Keratinocyte (primary cell): ENCODE measurements at places on chromosomes 13 and 19.

DNA sequence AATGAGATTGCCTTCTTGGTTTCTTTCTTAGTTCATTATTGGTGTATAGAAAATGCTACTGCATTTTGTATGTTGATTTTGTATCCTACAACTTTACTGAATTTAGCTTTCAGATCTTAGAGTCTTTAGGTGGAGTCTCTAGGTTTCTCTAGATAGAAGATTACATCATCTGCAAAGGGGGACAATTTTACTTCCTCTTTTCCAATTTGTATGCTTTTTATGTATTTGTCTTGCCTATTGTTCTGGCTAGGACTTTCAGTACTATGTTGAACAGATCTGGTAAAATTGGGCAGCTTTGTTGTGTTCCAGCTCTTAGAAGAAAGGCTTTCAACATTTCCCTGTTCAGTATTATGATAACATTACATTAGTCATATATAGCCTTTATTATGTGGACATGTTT, 101.0 kb upstream of the SPRY2 start:
- DNase-seq = no peak

DNA sequence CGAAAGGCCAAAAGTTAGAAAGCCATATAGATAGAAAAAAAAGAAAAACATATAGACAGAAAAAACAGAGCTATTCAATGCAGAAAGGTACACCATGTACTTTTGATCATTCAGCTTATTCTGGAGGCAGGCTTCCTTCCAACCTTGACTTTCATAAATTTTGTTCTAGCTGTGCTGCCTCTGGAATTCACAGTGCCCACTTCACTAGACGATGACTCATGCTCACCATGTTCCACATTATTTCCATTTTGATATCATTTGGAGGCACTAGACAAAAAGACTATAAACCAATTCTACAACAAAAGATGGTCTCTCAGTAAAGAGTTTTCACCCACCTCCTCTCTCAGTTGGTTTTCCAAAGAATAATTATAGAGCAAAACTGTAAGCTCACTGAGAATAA, 229.0 kb upstream of the IPO5 start:
- no peak for DNase-seq

- DNase-seq = no peak
Observed at GRCh38 chr19:7857727-7858108, 16.5 kb downstream of the PRR36 start.

DNA sequence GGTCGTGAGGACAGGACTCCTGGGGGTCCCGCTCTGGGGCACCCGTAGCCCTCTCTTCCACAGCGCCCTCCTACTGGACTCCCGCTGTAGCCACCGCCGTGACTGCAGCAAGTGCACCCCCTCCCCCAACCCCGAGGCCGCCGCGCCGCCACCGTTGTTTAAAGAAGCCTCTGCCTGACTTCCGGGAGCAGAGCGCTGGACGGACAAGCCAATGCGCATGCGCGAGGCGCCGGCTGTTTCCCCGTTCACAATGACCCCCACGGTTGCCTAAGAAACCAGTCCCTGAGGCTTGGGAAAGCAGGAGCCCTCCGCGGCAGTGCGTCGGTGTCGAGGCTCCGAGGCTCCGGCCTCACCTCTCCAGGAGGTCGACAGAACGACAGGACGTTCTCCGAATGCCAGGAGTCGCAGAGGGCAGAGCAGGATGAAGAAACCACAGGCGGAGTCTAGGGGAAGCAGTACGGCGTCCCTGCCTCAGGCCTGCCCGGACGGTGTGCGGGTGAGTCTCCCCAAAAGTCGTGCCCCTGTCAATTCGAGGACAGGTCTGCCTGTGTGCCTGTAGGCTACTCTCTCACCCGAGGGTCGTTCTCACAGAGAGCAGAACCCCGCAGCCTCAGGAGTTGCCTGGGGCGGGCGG, 70.5 kb upstream of the ZNF420 start:
- DNase-seq = no peak
